ENCODE measurements at places on chromosomes 12 and 14.

DNA sequence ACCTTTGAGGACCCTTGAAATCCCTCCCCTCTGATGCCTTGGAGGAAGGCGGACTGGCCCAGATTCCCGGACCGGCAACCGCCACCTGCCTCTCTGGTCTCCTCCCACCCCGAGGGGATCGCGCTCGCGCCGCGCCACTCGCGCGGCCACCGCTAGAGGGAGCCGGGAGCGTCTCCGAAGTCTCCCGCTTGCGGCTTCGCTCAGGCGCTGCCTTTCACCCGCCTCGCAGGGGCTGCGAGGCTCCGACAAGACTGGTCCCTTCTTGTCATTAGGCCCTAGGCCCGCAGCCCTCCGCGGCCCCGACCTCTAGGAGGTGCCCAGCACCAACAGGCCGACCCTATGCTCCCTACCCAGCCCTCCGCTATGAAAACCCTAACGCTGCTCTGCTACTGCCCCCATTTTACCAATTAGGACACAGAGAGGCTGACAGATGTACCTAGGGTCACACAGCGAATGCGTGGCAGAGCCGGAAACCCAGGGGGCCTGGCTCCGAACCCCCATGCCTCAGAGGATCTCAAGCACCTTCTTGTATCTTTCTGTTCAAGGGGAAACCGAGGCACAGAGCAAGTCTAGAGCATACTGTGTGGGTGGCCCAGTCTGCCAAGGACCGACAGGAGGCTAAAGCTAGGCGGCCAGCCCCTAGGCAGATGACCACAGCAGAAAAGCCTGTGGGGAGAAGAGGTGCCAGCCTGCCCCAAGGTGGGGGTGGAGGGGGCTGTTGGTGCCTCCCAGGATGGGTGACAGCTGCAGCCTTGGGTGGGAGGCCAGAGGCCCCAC, 21.4 kb upstream of the VSX2 start:
- DNase-seq = peak; percentile 91

DNA sequence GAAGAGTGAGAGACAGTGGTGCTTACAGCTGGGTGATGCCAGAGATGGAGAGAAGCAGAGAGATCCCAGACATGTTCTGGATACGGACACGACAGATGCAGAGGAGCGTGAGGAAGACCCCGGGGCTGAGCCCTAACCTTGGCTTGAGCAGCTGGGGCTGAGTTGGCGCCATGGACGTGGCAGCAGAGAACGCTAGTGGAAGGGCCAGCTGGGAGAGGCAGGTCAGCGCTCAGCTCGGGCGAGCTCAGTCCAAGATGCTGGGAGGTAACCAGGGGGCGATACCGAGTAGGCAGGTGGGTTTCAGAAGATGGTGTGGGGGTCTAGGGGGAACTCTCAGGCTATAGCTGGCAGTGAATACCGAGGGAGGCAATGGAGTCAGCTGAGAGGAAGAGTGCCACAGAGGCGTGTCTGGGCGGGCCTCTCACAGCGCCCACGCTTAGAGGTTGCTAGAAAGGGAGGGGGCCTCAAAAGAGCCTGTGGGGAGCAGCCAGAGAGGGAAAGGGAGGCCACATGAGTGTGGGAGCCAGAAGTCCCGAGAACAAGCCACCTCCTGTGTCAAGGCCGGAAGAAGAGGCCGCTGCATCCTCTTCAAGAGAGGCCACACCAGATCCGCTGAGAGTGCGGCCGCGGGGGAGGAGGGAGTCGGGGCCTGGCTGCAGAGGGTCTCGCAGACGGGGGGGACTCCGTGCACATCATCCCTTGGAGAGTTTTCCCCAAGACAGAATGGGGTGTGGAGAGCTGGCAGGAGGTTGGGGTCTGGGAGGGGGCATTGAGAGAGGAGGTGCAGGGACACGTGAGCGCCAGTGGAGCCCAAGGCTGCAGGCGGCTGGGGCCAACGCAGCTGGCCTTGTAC, 57.0 kb upstream of the DIO3 start:
- DNase-seq = peak; percentile 33

- peak; percentile 66 for DNase-seq
These were observed 224.2 kb downstream of the LRFN5 start for GRCh38 chr14:41830714-41831406.

DNA sequence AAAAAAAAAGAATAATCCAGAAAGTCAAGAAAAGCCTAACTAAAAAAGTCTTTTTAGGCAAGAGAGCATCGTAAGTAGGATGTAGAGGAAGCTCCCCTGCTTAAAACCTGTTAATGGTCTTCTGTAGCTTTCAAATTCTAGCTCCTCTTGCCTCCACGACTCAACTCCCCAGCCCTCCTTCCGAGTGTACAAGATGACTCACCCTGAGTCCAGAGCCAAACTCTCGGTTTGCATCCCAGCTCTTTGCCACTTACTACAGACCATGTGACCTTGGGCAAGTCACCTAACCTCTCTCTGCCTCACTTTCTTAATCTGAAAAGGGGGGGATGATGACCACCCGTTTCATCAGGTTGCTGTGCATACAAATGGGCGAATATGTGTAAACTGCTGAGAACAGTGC, 460.4 kb downstream of the DPF3 start:
- DNase-seq = no peak

DNA sequence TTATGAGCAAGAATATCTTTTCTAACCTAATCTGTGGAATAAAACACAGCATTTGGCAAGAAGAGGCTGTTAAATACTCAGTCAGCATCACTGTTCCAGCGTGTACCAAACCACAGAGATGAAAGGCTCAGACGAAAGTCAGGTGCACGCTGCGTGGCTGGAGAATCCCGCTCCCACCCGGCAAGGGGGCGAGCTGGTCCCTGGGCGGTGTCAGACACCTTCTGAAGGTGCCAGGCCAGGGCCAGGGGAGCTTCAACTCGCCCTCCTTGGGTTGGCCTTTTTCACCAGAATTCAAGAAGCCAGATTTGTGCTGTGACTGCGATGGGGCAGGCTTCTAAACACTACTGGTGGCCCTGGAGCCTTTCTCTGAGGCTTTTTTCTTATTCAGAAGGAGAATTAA, 73.1 kb downstream of the WDR20 start:
- no peak for DNase-seq

DNA sequence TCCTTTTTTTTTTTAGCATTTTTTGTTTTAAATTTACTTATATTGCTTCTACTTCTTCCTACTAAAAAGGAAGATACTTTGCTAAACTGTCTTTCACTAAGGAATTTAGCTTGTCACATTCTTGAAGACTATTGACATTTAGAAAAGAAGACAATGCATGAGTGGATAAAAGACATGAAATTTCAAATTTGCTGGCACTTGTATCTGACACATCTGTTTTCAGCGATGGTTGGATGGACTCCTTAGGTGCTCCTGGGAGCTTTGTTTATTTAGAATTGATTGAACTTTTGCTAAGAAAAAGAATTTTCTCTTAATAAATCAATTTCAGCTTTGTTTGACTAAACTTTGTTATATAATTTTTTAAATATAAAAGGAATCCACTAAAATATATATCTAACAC, 3.3 kb upstream of the KERA start:
- DNase-seq = no peak

GRCh38 chr12:94795520-94795919, 145.2 kb upstream of the TMCC3 start:
- DNase-seq = peak; percentile 98

GRCh38 chr14:52015411-52016030, 26.2 kb downstream of the RTRAF start:
- DNase-seq = peak; percentile 68

DNA sequence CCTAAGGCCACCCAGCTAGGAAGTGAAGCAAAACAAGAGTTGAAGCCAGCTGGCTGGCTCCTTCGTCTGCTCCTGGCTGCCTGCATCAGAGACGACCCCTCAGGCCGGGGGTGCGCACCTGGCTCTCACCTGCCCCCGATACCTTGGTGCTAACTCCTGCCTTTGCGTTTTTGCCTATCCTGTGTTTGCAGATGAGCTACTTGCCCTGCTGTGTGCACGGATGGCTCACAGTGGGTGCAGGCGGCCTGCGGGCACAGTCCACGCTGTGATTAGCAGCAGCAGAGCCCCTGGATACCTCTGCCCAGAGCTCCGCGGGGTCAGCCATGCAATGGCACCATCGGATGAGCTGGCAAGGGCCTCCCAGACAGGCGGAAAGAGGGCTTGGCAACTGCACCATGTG, 31.2 kb upstream of the FZD10 start:
- no peak for DNase-seq

DNA sequence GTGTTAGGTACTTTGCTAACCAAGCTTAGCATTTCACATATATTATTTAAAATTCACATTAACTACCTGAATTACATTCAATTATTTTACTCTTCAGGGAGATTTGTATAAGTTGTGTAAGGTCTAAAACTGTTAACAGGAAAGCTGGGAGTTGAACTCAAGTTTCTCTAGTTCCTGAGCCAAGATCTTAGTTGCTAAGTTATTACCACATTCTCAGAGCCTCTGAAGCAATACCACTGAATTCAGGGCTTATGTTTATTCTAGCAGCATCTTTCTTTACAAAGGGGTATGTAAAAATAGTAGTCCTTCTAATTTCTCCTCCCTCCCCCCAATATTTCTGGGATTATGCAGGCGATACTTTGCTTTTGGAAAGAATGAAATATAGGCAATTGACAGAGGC, 786.8 kb downstream of the DIO2 start:
- no peak for DNase-seq

- peak; percentile 55 for DNase-seq
These were observed 3.2 kb downstream of the KRT86 start for GRCh38 chr12:52277486-52278245.

DNA sequence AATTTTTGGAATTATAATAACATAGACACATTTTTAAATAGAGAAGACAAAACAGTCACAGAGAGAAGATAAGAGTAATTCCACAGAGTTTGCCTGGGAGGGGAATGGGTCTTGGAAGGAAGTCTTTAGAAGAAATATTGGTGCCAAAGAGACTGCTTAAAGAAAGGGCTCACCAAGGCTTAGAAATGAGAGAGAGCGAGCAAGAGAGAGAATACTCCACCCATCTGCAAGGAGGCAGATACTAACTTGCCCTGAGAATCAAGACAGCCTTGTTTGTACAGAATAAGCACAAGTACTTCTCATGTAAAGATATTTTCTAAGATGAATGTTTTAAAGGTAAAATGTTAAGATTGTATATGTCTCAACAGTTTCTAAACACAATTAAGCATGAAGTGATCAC, 165.5 kb downstream of the SLC38A4 start:
- DNase-seq = no peak

DNA sequence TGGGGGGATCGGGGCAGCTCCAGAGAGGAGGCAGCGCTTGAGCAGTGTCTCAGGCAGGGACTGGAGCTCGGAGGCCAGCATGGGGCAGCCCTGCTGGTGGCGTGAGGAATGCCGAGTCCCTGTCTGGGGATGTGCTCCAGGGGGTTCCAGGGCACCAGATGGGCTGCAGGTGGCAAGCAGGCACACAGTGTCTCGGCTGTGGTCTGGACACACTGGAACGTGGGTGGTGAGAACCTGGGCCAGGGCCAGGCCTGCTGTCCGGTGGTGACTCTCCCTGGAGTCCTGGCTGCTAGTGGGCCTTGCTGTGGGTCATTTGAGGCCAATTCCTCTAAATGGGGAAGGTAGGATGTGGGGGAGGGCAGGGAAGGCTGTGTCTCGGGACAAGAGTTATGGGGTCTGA, 199.4 kb upstream of the RTL1 start:
- peak; percentile 49 for DNase-seq

DNA sequence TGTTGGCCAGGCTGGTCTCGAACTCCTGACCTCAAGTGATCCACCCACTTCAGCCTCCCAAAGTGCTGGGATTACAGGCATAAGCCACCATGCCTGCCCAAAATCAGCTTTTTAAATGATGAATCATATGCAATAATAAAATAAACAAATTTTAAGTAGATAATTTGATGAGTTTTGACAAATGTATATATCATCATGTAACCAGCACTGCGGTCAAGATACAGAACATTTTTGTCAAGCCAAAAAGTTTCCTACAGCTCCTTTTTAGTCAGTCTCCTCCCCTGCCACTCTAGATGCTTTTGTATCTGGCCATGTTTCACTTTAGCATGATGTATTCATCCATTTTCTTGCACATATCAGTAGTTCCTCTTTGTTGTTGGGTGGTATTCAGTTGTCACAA, 17.2 kb downstream of the FRMD6 start:
- no peak for DNase-seq

DNA sequence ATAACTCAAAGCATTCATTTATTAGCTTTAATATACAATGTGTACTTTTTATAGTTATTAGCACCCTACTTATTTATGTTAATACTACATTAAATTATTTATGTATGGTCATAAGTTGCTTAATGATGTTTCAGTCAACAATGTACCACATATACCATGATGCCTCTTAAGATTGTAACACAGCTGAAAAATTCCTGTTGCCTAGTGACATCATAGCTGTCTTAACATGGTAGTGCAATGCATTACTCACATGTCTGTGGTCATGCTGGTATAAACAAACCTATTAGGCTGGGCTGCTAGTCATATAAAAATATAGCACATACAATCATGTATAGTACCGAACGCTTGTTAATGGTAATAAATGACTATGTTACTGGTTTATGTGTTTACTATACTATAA, 120.4 kb downstream of the ANO6 start:
- no peak for DNase-seq

GRCh38 chr12:12008931-12009611, 61.7 kb upstream of the BCL2L14 start:
- DNase-seq = peak; percentile 95

GRCh38 chr14:77141214-77142004, at the start of gene ZDHHC22:
TSS of gene ZDHHC22 (minus strand) at chr14:77141791. CDS start at chr14:77139738, 2,053 bp downstream.
- DNase-seq = peak; percentile 89

DNA sequence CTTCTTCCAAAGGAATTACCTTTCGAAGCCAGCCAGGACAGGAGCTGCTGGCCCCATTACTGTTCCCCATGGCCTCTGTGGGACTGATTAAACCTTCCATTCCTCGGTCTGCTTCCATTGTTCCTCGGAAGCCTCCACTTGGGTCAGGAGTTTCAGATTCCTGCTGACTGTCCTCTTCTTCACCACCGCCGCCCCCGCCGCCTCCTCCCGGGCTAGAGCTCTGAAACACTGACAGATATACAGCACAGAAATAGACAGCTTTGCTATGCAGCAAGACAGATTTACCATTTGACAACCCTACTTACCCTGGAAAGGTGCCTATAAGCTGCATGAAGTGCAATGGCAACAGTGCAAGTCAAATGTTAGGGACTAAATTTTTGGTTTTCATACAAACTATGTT, 21.8 kb downstream of the ZC2HC1C start:
- no peak for DNase-seq

- DNase-seq = peak; percentile 85
These were observed 17.2 kb downstream of the REM2 start for GRCh38 chr14:22900081-22900799.

DNA sequence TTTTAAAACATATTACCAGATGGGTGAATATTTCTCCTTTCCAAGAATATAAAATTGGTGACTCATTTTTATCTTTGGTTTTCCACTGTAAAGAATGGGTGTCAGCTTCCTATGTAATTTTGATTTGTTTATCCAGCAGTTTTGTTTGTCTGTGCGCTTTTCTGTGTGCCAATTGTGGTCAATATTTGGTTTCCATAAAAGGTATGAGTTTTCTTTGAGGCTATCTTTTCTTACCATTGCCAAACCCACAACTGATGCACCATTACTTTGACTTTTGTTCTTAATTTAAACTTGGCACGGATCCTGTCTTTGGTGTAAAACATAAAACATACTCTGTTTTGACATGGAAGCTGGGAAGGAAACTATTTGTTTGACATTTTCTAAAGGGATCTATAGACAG, 78.8 kb upstream of the NAV3 start:
- DNase-seq = no peak
